ENCODE measurements at places on chromosomes 13 and 19. TPM values are rescaled to one million over a fixed set of nuclear protein-coding genes. Genes with fewer than 3 reads are reported as not detected.

The ZNF320 gene
- total RNA-seq = 5.6 TPM

The ZNF136 gene
- 32.2 TPM for total RNA-seq

The PCSK4 gene
- 1.3 TPM for total RNA-seq

The ADGRE3 gene
- total RNA-seq = not detected

The ATXN8OS gene
- not detected for total RNA-seq

The SYT3 gene
- total RNA-seq = not detected

The ZNF43 gene
- 25.6 TPM for total RNA-seq

The IFNL1 gene
- total RNA-seq = not detected

The ZNF555 gene
- 3.0 TPM for total RNA-seq

The FFAR2 gene
- total RNA-seq = not detected

The ZNF112 gene
- not detected for total RNA-seq

The CEACAM3 gene
- total RNA-seq = not detected

The STX10 gene
- 56.5 TPM for total RNA-seq

The FAAP24 gene
- total RNA-seq = 1.2 TPM

The ZNF626 gene
- 4.0 TPM for total RNA-seq

The S1PR5 gene
- not detected for total RNA-seq

The FFAR1 gene
- total RNA-seq = not detected

The ACP7 gene
- not detected for total RNA-seq

The LYL1 gene
- 8.7 TPM for total RNA-seq

The JAK3 gene
- total RNA-seq = 198 TPM

The LILRA1 gene
- total RNA-seq = not detected

The PMIS2 gene
- not detected for total RNA-seq

Measured in CD4-positive, CD25-positive, alpha-beta regulatory T cell (primary cell).